Stimulated activated CD8-positive, alpha-beta memory T cell treated with anti-CD3 and anti-CD28 coated beads, Interleukin-4, amount 100 ng/mL, for 4 hours (primary cell): ENCODE measurements at places on chromosomes 11 and 22.

DNA sequence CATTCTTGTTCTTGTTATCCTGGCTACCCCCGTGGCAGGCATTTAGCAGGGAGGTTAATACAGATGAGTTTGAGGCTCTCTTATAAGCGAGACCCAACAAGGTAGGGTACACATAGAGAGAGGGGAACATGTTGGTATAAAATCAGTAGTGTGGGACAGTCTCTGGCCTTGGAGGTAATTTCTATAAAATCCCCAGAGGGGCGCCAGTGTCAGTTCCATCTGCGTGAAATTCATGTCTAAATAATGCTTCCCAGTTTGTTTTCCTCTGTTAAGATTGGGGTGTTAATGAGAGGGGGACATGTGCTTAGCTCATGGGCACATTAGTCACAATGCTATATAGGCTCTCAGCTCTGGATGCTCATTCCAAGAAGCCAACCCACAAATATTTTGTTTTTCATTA lies 150.7 kb downstream of the MYO18B start:
- DNase-seq, result no peak

DNA sequence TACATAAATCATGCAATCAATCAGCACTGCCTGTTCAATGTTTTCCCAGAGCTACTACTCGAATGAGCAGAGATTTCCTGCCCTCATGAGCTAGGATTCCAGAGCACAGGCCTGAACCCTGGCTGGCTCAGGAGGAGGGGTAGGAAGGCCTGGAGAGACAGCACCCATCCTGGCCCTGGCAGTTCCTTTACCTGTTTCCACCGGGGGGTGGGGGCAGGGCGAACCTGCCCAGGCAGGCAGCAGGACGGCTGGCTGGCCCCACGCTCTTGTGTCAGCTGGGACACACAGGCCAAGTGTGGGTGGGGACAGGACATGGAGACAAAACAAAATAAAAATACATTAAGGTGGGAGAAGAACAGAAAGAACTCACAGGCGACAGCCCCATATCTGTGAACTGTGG lies 109.8 kb upstream of the BID start:
- no peak for DNase-seq

DNA sequence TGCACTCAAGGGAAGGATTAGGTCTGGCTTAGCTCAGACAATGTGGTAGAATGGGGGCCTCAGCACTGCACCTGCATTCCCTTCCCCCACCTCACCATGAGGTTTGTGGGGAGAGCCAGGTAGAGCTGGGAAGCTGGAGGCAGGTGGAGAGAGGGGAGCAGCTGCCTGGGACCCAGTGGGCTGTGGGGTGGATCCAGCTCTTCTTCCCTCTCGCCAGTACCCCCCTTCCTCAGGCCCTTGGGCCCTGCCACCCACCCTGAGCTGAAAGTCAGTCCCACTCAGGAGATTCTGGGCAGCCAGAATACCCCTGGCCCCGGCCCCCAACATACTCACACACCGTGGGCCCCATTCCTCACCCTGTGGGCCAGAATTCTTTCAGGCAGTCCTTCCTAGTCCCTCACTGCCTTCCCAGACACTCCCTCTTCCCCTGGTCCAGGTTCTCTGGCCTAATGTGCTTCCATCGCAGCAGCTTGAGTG lies 3.1 kb upstream of the POLD4 start:
- no peak for DNase-seq

DNA sequence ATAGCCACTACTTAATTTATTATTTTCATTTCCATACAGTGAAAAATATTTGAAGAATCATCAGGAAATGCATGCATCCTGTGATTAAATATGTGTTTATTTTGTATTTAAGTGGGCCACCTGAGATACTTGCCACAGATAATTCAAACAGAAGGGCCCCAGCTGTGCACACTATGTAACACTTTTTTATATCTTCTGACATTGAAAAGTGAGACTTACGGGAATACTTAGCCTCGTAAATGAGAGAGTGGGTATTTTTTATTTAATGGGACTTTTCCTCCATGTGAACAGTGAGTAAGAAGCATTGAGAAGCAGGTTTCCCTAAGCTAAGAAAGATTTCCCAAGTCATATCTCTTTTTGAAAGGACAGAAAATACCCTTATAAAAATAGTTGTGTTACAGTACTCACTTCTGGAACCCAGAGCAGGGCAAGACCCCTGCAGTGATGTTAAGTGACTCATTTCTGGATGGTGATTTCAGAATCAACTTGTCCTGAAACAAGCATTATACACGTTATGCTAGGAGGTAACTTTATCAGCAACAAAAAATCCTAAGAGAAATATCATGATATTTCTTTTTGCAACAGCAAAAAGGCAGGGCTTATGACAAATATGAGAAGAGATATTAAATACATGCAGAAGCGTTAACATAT lies 478.1 kb upstream of the CHORDC1 start:
- no peak for DNase-seq

- DNase-seq, result no peak
Observed at GRCh38 chr11:123308077-123308476, 113.0 kb upstream of the CLMP start.

DNA sequence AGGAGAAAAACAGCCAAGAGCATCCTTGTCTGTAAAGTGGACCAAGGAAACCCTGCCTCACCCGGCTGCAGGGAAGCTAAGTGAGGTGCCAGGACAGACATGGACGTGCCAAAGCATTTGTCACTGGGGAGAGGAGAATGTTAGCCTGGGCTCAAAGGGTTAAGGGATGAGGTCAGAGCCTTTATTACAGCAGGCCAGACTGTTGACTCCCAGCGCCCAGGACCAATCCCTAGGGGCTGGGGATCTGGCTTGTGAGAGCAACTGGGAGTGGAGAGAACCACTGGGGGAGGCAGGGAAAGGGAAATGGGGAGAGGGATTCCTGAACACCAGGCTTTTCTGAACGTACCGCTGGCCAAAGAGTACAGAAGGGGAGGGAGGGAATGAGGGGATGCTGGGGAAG lies 2.6 kb downstream of the CHRM1 start:
- no peak for DNase-seq

GRCh38 chr11:44698252-44698912 lies 28.4 kb upstream of the TSPAN18 start:
- DNase-seq, result no peak

GRCh38 chr11:35655856-35656255 lies 6.7 kb upstream of the TRIM44 start:
- DNase-seq, result no peak

GRCh38 chr11:2444821-2445745 lies at the start of gene KCNQ1:
Gene KCNQ1 (plus strand): TSS chr11:2445008. CDS start chr11:2445099, 91 bp downstream.
- DNase-seq, result no peak

DNA sequence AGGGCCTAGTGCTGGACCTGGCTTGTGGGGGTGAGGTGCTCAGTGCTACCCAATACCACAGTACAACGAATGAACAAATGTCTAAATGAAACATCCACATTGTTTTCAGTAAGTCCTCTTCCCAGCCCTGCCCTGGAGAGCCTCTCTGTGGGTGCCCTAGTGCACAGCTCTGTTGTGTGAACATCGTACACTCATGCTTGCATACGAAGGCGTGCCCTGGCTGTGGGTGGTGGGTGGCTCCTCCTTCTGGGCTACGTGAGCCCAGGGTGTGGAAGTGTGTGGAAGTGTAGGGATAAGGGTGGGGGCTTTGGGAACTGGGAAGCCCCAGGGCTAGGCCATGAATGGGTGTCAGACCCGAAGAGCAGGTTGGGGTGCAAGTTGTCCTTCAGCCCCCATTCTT lies 592 bp upstream of the NLRX1 start:
- DNase-seq, result no peak

DNA sequence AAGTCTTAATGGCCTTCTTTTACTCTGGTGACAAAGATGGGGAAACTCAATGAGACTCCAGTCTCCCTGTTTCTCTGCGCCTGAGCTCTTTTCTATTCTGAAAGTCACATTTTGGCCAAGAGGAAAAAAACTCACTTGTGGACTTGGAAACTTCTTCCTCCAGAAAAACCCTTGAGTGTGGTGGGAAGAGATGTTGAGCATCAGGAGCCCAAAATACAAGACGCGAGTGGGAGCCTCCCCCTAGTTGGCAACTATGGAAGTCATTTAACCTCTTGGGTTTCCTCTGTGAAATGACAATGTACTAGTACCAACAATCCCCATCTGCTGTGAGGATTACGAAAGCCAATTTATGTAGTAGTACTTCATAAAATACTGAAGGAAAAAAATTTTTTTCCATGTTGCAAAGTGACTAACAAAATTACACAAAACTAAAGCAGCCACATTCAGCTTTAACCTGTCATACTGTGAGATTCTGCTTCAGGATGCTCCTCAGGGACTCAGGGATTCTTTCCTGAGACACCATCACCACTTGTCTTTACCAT lies 524 bp upstream of the SLC25A17 start:
- no peak for DNase-seq

DNA sequence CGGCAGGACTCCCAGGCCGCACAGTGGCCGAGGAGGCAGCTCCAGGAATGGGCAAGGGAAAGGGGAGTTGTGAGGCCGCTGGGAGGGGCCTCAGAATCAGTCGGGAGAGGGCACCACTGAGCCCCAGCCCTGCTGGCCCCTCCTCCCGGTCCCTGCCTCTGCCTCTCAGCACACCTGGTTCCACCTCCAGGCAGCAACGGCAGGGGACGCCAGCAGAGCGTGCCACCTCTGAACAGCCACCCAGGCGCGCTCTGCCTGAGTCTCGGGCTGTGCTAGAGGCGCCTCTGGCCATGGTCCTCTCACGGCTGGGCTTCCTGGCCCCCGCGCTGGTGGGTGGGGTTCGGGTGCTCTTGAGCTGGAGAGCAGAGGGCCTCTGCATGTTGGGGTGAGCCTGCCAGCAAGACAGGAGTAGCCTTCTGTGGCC lies 33.0 kb downstream of the MOB2 start:
- DNase-seq, result no peak

GRCh38 chr11:19962801-19963175 lies 197.5 kb downstream of the DBX1 start:
- no peak for DNase-seq

DNA sequence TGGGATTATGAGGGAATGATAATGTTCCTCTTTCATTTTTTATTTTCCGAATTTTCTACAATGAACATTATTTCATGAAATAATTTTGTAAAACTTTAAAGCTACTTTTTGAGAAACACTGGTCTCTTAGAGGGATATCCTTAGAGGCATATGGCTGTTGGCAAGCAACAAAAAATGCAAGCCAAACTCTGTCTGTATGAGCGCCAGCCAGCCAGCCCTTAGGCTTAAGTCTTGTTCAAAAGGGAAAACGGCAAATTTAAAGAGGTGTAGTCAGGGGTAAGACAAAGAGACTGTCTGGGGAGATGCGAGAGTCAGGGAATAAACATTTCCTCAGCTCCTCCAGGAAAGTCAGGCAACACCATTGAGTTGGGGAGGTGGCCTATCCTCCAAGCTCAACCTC lies 22.5 kb downstream of the ASCC2 start:
- DNase-seq, result no peak

DNA sequence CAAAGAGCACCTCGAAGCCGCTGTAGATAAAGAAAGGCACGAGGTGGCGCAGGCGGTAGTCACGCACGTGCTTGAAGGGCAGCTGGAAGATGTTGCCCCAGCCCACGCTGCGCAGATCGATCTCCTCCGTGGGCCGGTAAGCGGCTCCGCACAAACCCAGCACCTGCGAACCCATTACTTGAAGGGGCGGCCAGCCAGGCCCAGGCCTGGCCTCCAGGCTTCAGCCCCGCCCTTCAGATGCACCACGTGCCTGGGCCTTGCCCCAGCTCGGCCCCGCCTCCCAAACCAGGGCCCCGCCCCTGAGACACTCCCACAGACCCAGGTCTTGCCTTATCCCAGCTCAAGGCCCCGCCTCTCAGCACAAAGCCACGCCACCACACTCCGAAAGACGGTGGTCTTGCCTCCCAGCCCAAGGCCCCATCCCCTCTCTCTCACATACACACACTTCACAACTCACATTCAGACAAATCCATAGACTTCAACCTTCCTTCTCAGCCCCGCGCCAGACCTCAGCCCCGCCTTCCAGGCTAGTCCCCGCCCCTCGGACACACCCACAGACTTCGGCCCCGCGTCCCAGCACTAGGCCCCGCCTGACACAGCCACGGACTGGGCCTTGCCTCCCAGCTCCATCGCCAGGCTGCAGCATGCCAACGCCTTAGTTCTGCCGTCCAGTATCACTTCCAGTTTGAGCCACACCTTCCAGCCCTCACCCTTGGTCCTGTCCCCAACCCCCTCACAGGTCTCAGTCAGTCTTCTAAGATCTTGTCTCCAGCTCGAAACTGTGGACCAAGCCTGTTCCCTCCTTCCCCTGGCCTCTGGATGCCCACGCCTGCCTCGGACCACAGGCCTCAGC lies 7.0 kb downstream of the UNC93B1 start:
- no peak for DNase-seq

DNA sequence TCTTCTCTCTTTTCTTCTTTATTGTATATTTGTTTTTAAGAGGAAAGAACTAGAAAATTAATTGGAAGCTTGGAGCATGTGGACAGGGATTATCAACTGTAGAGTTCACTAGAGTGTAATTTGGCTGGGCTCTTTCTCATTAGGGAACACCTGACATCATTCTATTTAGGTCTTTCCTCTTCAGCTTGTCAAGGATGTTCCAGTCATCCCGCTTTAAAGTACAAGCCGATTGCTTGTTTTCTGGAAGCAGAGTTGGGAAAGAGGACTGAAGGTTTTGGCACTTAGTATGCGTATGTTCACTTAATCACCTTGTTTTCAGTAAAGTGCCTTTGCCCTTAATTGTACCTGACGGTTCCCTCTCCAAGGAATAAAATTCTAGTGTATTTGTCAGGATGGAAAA lies 111.6 kb downstream of the WNT11 start:
- no peak for DNase-seq

DNA sequence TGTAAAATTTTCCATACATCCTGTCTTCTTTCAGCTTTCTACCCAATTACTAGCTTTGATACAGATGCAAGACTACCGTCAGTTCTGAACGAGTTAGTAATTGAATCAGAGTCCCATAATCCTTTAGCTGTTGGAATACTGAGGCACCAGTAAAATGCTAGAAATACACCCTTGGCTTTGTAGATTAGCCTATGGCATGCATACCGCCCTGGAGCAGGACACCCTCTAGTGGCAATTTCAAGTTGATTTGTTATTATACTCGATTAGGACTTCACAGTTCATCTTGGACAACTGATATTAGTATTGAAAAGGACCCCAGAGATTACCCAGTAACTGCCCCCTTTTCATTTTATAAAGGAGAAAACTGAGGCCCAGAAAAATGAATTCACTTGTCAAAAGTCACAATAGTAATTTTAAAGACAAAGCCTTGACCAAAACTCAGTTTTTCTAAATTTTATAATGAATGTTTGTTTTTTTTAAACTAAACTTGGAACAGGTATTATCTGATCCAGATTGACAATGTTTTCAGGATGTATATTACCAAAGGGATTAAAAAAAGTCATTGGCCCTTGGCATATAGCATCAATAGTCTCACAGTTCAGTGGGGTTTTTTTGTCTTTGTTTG lies 72.6 kb downstream of the HIPK3 start:
- peak; percentile 11 for DNase-seq

GRCh38 chr22:19791243-19791642 lies 30.7 kb downstream of the TBX1 start:
- no peak for DNase-seq

- DNase-seq, result peak; percentile 57
Observed at GRCh38 chr22:41403532-41404318, 22.0 kb downstream of the TEF start.
